Memory B cell (primary cell): ENCODE measurements at places on chromosomes 16 and 17.
A peak's percentile ranks its signal among the peaks of the same experiment; 100 is the strongest.

DNA sequence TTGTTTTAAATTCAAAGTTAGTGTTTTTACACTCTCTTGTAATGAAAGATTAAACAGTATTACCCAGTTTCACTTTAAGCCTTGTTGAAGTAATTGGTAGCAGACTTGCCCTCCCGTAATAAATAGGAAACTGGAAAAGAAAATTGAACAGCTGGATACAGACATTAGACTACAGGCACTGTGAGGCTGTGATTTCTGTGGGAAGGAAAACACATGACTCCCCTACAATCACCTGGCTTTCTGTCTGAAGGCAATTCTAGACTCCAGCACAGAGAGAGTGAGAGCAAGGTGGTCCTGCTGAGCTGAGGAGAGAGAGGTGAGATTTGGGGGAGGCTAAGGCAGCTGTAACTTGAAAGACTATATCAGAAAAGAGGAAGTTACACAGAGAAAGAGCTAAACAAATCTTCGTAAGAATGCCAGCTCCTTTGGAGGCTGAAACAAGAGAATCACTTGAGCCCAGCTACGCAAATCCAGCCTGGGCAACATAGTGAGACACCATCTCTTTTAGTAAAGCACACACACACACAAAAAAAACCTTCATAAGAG lies 57.8 kb upstream of the CDYL2 start:
- H3K27ac ChIP-seq, result no peak overlapping the region
- peaks cover 2% of the 10 kb centered on the region for H3K36me3 ChIP-seq
- H3K27me3 ChIP-seq, result peaks cover 7% of the 10 kb centered on the region
- H3K4me1 ChIP-seq, result peaks cover 3% of the 10 kb centered on the region
- no peak for DNase-seq

GRCh38 chr17:40358323-40359038 lies 6.1 kb downstream of the GJD3 start:
- H3K4me3 ChIP-seq, result peak overlapping the region; percentile 14
- H3K27me3 ChIP-seq, result peaks cover 8% of the 10 kb centered on the region
- peak; percentile 94 for DNase-seq
- H3K36me3 ChIP-seq, result peaks cover 4% of the 10 kb centered on the region
- peaks cover 13% of the 10 kb centered on the region for H3K4me1 ChIP-seq

DNA sequence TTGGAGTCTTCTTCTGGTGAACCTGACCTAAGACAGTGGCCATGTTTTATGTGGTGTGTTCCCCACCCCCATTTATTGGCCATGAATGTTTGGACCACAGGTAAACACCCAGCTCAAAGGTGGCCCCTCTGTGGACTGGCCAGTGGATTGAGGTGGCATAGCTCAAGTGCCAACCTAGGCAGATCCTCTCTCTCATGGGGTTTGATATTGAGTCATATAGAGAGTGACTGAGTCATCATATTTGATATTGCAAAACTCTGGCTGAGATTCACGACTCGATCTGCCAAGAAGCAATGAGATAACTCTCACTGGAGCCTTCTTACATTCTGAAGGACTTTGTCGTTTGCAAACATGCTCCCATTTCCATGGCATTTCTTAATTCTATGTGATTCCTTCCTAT lies 10.5 kb upstream of the TEKT3 start:
- no peaks in the 10 kb centered on the region for H3K4me1 ChIP-seq
- no peak overlapping the region for H3K4me3 ChIP-seq
- no peaks in the 10 kb centered on the region for H3K36me3 ChIP-seq
- H3K27me3 ChIP-seq, result peaks cover 5% of the 10 kb centered on the region
- DNase-seq, result no peak

GRCh38 chr16:17963185-17963836 lies 373.2 kb downstream of the NPIPA8 start:
- no peaks in the 10 kb centered on the region for H3K36me3 ChIP-seq
- peak overlapping the region; percentile 18 for H3K4me3 ChIP-seq
- H3K27me3 ChIP-seq, result peaks cover 4% of the 10 kb centered on the region
- peaks cover 12% of the 10 kb centered on the region for H3K4me1 ChIP-seq

- H3K4me1 ChIP-seq, result peaks cover 26% of the 10 kb centered on the region
- H3K27ac ChIP-seq, result no peak overlapping the region
- H3K4me3 ChIP-seq, result no peak overlapping the region
- peaks cover 11% of the 10 kb centered on the region for H3K36me3 ChIP-seq
- DNase-seq, result no peak
- H3K27me3 ChIP-seq, result no peaks in the 10 kb centered on the region
Observed at GRCh38 chr17:80731323-80731722, 186.7 kb downstream of the RPTOR start.

GRCh38 chr17:56023851-56024250 lies 129.4 kb upstream of the ANKFN1 start:
- no peaks in the 10 kb centered on the region for H3K27me3 ChIP-seq
- no peaks in the 10 kb centered on the region for H3K4me1 ChIP-seq
- H3K4me3 ChIP-seq, result no peak overlapping the region
- no peak for DNase-seq

DNA sequence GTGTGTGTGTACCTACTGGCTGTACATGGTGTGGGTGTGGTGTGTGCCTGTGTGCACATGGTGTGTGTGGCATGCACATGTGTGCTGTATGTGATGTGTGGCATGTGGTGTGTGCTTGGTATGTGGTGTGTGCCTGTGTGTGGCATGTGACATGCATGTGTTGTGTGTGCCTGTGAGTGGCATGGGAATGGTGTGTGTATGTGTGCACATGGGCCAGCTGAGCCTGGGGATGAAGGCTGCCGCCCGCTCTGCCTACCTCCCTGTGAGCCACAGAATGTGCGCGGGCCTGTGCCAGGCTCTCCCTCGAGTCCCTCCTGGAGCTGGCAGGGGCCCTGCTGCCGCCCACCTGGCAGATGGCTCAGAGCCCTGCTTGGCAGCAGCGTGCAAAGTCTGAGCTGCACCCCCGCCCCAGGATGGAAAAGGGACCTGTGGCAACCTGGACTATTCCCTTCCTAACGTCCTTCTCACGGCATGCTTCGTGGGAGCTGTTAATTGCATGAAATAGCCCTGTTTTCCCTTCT lies 9.3 kb downstream of the PRSS27 start:
- H3K4me1 ChIP-seq, result peaks cover 18% of the 10 kb centered on the region
- H3K36me3 ChIP-seq, result peaks cover 9% of the 10 kb centered on the region
- DNase-seq, result no peak
- no peak overlapping the region for H3K27ac ChIP-seq
- no peak overlapping the region for H3K4me3 ChIP-seq
- peaks cover 9% of the 10 kb centered on the region for H3K27me3 ChIP-seq

- DNase-seq, result no peak
- H3K27ac ChIP-seq, result no peak overlapping the region
- peaks cover 14% of the 10 kb centered on the region for H3K4me1 ChIP-seq
- H3K4me3 ChIP-seq, result no peak overlapping the region
- peaks cover 13% of the 10 kb centered on the region for H3K36me3 ChIP-seq
Observed at GRCh38 chr17:80870401-80870800, 121.2 kb upstream of the CHMP6 start.

DNA sequence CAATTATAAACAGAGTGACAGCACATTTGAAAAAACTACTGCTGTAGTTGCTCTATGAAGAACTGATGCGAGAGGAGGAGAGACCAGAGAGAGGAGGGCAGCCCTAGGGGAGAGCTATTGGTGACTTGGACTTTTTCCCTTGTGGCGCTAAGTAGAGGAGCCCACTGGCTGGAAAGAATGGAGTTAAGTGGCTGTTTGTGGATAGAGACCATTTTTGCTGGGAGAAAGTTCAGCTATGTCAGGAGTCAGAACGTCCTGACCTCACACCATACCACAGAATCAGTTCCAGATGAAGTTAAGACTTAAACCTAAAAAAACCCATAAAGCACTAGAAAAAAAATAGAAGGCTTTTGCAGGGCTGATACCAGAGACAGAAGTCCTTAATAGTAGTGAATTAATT lies 2.0 kb downstream of the POLR2A start:
- peak overlapping the region; percentile 49 for H3K27ac ChIP-seq
- H3K36me3 ChIP-seq, result peaks cover 12% of the 10 kb centered on the region
- no peaks in the 10 kb centered on the region for H3K27me3 ChIP-seq

DNA sequence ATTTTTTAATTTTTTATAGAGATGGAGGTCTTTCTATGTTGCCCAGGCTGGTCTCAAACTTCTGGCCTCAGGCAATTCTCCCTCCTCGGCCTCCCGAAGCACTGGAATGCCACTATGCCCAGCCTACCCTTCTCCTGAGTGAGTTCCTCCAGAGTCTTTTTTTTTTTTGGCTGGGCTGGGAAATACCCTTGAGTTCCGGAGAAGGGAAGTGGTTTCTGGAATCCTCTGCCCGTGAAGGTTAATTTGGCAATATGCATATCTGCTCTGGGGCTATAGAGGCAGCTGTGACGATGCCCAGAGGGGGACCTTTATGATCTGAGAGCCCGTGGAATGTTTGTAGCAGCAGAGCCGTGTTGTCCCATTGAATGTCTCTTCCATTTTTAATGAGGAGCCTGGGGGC lies 217.5 kb downstream of the RBFOX1 start:
- H3K27me3 ChIP-seq, result no peaks in the 10 kb centered on the region
- no peaks in the 10 kb centered on the region for H3K36me3 ChIP-seq
- DNase-seq, result no peak
- H3K4me1 ChIP-seq, result no peaks in the 10 kb centered on the region
- no peak overlapping the region for H3K4me3 ChIP-seq

GRCh38 chr17:82952019-82952418 lies 112.2 kb upstream of the ZNF750 start:
- H3K27me3 ChIP-seq, result no peaks in the 10 kb centered on the region
- peaks cover 42% of the 10 kb centered on the region for H3K36me3 ChIP-seq
- no peaks in the 10 kb centered on the region for H3K4me1 ChIP-seq
- DNase-seq, result no peak
- no peak overlapping the region for H3K27ac ChIP-seq
- no peak overlapping the region for H3K4me3 ChIP-seq

GRCh38 chr16:49620158-49620868 lies 235.6 kb downstream of the ZNF423 start:
- no peak overlapping the region for H3K27ac ChIP-seq
- DNase-seq, result no peak
- no peaks in the 10 kb centered on the region for H3K27me3 ChIP-seq
- H3K4me3 ChIP-seq, result no peak overlapping the region
- no peaks in the 10 kb centered on the region for H3K4me1 ChIP-seq

DNA sequence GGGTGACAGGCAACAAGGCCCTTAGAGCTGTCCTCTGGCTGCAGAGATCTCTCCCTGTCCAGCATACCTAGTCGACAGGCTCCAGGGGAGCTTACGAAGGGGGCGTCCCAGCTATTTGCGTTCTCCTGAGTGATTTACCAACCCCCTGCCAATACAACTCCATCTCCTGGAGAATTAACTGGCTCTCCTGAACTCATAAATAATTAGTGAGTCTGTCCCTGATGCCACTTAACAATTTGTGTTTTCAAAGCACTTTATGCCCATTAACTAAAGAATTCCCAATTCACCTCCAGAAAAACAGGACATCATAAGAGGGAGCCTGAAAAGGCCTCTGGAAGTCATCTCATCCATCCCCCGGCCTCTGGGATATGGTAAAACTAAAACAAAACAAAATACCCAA lies 26.7 kb downstream of the SDK2 start:
- peaks cover 6% of the 10 kb centered on the region for H3K36me3 ChIP-seq
- H3K4me1 ChIP-seq, result peaks cover 33% of the 10 kb centered on the region
- no peak overlapping the region for H3K27ac ChIP-seq
- DNase-seq, result no peak

- no peak for DNase-seq
- peak overlapping the region; percentile 95 for H3K27ac ChIP-seq
- peak overlapping the region; percentile 28 for H3K4me3 ChIP-seq
- H3K36me3 ChIP-seq, result no peaks in the 10 kb centered on the region
Observed at GRCh38 chr17:40541060-40541872, 24.0 kb downstream of the CCR7 start.

GRCh38 chr16:9481747-9482730 lies 390.6 kb downstream of the HAPSTR1 start:
- H3K4me3 ChIP-seq, result no peak overlapping the region
- DNase-seq, result no peak
- peaks cover 1% of the 10 kb centered on the region for H3K27me3 ChIP-seq
- no peaks in the 10 kb centered on the region for H3K36me3 ChIP-seq
- no peaks in the 10 kb centered on the region for H3K4me1 ChIP-seq
- H3K27ac ChIP-seq, result no peak overlapping the region

DNA sequence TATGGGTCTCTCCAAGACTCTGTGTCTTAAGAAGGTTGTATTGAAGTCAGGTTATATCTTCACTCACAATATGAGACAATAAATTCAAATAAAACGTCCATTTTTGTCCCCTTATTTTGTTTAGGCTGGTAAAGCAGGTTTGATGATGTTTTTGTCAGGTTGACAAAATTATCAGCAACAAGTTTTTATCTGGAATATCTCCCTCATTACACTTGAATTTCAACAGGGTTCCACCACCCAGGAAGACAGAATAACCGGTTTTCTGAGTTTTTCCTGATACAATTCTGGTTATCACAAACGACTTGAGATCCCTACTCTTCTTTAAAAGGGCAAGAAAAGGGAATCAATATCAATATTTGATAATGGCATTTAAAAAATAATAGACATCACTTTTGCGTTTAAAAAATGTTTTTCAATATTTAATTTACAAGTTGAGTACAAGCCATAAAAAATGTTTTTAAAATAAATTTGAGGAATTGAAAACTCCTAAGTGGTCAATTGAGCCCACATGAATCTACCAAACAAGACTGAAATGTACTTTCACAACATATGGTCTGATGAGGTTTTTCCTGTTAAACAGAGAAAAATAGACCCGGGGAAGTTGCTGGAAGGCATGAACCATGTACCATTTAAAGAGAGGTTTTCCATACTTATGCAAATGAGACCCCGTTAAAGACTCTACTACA lies 1.4 kb upstream of the ATP6V0A1 start:
- DNase-seq, result no peak
- peaks cover 40% of the 10 kb centered on the region for H3K4me1 ChIP-seq
- peak overlapping the region; percentile 73 for H3K4me3 ChIP-seq

DNA sequence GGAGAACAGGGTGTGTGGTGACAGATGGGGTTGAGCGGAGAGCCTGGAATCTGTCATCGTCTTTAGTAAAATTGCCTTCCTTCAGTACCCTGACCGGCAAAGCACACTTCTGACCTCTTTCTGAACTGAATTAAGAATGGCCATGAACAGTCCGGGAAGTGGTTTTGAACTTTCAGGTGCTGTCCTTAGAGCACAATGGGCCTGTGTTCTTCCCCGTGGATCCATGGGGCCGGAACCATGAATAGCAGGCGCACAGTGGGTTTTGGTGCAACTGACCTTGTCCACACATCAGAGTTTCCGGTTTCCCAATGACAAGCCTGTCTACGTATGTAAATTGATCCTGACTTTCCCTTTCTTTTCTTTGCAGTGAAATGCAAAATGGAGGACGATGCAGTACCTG lies 28.5 kb downstream of the GPRC5B start:
- peaks cover 5% of the 10 kb centered on the region for H3K27me3 ChIP-seq
- DNase-seq, result no peak
- no peak overlapping the region for H3K4me3 ChIP-seq
- no peaks in the 10 kb centered on the region for H3K4me1 ChIP-seq
- no peak overlapping the region for H3K27ac ChIP-seq
- no peaks in the 10 kb centered on the region for H3K36me3 ChIP-seq
